ENCODE measurements at places on chromosomes 16 and 17.

- DNase-seq, result no peak
Measured at GRCh38 chr17:61218438-61218837, 181.2 kb upstream of the TBX2 start.

- DNase-seq, result peak; percentile 54
Measured at GRCh38 chr16:85168732-85169256, 56.5 kb upstream of the CIBAR2 start.

DNA sequence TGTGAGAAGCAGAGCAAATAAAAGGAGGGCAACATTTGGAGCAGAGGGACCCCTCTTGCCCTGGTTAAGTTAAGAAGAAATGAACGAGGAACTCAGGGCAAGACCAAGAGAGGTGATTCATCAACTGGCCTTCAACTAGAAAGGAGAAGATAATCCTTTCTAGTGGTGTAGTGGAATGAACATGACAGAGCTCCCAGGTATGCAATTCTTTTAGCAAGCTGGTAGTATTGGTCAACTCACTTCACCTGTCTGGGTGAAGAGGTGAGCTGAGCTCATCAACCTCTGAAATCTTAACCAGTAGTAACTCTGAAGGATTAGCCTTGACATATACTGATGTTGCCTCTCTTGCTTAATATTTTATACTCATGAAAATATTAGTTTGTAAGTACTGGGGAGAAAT is 1024.7 kb upstream of the GOT2 start:
- peak; percentile 7 for DNase-seq

DNA sequence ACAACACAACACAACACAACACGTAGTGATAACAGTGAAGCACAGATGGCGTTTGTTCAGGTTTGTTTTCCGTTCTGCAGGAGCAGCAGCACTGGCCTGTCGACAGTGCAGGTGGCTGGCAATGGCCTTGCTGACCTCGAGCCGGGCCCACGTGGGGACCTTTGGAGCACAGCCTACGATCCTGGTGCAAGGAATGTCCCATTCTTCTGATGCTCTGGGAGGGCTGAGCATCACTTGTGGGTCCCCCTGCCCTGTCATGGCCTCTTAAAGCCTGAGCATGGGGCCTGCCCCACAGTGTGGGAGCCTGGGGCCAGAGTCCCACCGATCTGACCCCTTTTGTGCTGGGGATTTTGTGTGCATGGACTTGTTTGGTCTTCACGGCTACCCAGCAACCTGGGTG is 6.8 kb downstream of the MAP2K3 start:
- no peak for DNase-seq

DNA sequence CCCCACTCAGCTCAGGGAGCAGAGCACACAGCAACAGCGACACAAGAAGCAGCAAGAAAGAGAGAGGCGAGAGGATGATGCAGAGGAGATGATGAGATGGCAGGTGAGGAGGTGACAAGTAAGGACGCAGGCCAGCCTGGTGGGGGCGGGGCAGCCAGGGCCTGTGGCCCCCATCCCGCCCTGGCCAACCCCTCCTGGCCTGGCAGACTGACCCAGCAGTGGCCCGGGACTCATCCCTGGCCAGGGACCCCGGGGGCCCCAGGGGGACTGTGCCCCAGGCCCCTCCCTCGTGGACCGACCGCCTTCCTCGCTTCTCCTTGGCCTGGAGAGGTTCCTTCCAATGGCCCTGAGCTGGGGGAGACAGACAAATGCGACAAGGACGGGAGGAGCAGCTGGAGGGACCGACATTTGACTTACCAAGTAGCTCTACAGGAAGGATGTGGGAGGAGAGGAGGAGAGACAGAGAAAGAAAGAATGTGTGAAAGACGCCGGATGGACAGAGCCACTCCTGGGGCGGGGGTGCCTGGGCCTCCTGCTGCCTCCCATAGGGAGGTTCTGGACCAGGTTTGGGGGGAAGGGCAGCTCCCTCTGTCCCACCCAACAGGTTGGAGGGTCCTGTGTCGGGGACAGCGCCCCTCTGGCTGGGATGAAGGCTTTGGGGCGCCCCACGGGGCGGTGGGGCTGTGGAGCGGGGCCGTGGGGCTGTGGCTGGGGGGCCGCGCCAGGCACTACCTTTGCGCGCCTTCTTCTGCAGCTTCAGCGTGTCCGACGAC is 6.8 kb downstream of the MTSS2 start:
- no peak for DNase-seq

DNA sequence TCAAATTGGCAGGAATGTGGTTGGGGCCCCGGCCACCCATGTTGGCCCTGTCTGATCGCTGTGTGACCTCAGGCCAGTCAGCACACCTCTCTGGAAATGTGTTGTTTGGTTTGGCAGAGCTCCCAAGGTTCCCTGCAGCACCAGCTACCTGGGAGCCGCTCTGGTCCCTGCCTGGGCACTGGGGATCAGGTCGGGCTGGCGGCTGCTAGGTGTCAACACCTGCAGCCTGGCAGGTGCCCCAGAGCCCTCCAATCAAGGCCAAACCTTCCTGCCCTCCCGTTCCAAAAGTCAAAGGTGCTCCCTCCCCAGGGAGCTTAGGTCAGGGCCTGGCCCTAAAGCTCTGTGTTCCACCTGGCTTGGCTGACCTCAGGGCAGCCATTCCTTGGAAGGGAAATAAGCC is 55.9 kb downstream of the ZDHHC7 start:
- DNase-seq, result no peak

DNA sequence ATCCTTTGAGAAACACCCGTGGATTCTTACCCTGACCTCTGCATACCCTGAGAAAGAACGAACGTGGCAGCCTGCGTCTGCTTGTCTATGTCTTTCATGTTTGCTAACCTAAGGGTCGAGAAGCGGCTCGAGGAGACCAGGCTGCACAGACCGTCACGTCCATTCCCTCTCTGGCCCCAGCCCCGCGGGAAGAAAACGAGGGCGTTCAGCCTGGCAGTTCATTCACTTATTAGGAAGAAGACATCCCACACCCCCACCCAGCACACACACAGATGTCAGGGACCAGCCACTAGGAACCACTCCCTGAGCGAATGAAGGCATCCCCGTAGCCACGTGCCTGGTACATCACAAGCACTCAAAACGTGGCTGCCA is 655 bp upstream of the MTHFSD start:
- DNase-seq, result no peak

- peak; percentile 80 for DNase-seq
Measured at GRCh38 chr17:39209317-39210092, 9.4 kb downstream of the RPL19 start.

- no peak for DNase-seq
Measured at GRCh38 chr16:64687123-64687522, 434.7 kb downstream of the CDH11 start.

GRCh38 chr17:72996791-72997190 is 95.7 kb downstream of the SLC39A11 start:
- no peak for DNase-seq

- no peak for DNase-seq
Measured at GRCh38 chr16:7124242-7124641, 208.4 kb upstream of the RBFOX1 start.

DNA sequence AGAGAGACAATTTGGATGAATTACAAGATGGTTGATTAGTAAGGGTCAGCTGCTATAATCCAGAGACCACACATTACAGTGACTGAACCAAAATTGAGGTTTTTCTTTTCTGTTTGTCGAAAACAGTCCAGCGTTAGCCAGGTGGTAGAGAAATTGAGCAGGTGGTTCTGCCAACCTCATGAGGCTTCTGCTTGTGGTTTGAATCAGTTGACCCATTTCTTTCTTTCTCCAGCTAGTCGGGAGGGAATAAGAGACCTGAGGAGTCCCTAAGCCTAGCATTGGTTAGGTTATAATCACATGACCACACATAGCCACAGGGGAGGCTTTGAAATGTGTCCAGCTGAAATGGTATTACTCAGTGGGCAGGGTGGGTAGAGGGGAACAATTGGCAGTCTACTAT is 504.6 kb downstream of the HS3ST4 start:
- DNase-seq, result no peak

DNA sequence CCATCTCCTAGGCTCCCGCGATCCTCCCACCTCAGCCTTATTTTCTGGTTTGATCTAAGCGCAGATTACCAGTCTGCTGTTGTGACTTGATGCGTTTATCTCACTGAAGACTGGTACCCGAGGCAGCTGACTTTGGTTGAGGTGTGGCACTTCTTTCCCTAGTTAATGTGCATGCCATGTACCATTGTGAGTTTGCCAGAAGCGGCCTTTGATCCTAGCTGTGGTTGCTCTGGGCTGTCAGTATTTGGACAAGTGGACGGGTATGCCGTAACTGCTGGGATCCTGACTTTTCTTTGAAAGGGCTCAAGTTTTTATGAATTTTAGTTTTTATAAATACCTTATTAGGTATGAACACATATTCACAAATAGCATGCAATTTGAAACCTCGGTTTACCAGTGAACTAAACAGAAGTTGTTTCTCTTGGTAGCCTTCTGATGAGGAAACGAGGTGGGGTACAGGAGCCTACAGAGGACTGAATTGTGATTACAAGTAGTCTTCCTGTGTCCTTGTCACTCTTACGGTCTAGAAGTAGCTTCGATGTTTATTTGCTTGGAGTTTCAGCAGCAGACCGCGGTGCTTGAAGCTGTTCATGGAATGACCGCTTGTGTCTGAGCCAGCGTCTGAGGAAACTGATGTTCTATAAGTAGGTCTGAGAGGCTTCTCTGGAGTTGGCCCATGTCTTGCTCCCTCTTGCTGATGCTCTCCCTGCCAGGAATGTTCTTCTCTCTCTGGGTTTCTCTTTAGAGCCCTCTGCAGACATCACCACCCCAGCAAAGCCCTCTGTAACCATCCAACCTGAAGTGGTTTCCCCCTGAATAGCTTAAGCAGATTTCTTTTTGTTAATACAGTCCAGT is 40.0 kb downstream of the SEC14L1 start:
- no peak for DNase-seq
